Gastroesophageal sphincter (tissue), 4 donors: ENCODE measurements at places on chromosomes 12 and 14.
A peak's percentile ranks its signal among the peaks of the same experiment; 100 is the strongest.

- ATAC-seq: no peak
These were observed 68.0 kb downstream of the DIP2B start for GRCh38 chr12:50572760-50573159.

GRCh38 chr12:10142976-10143589 lies 13.1 kb upstream of the CLEC7A start:
- ATAC-seq: no peak

GRCh38 chr12:49323524-49324097 lies 556 bp downstream of the TROAP start:
- ATAC-seq: no peak

DNA sequence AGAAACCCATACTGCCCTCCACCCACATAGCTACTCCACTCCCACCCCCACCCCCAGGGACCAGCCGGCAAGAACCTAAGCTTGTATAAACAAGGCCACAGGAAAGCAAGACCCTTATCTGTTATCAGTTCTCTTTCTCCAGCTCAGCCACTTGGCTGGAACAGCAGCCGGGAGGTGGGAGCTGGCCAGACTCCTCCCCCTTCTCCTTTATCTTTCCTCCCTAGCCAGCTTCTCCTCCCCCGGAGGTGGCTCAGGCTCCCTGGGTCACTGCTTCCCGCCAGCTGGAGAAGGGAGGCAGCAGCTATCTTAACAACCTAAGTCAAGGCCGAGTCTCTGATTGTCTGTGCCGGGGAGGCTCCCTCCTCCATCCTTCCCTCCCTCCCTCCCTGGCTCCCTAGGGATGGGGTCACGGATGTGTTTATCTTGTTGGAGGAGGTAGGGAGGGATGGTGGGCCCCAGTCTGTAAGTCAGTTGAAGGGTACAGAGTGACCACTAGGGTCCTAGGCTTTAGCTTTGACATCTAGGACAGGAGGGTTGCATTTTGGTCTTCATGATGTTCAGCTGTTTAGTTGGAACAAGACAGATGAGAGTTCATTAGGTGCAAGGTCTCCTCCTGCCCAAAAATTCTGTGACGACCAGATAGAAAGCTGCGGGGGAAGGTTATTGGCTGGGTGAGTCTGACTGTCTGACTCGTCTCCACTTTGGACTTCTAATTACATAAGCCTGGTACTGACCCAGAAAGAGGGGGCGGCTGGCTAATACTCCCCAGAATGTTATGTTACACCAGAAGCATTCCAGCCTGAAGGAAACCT lies 29.7 kb downstream of the ZFP36L1 start:
- ATAC-seq: peak; percentile 76

DNA sequence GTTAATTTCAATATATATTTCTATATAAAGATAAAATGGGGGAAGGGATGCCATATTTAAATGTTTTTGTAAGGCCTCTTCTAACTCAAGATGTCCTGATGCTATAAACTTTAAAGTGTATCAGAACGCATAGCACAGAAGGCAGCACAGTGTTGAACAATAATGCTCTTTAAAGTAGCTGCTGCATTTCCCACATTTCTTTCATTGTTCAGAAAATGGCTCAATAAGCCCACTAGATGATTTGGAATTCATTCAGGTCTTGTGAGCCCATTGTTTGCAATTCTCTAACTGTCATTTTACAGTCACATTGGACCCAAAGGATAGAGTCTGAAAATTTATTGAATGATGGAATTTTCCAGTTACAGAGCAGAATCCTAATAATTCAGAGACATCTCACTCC lies 64.0 kb upstream of the PCED1B start:
- no peak for ATAC-seq
